Pulmonary artery endothelial cell (primary cell): ENCODE measurements at places on chromosomes 7 and 10.

DNA sequence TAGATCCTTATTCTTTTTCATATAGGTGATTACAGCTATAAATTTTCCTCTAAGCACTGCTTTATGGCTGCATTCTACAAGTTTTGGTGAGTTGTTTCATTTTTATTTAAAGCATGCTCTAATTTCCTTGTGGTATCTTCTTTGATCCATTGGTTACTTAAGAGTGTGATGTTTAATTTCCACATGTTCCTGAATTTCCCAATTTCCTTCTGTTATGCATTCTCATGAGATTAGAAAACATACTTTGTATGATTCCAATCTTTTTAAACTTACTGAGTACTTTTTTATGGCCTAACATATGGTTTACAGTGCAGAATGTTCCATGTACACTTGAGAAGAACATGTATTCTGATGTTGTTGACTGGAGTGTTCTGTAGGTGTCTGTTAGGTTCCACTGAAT is 53.4 kb downstream of the MYL10 start:
- no peak for DNase-seq

- peak; percentile 33 for DNase-seq
Observed at GRCh38 chr10:18607503-18608378, 43.6 kb downstream of the NSUN6 start.

DNA sequence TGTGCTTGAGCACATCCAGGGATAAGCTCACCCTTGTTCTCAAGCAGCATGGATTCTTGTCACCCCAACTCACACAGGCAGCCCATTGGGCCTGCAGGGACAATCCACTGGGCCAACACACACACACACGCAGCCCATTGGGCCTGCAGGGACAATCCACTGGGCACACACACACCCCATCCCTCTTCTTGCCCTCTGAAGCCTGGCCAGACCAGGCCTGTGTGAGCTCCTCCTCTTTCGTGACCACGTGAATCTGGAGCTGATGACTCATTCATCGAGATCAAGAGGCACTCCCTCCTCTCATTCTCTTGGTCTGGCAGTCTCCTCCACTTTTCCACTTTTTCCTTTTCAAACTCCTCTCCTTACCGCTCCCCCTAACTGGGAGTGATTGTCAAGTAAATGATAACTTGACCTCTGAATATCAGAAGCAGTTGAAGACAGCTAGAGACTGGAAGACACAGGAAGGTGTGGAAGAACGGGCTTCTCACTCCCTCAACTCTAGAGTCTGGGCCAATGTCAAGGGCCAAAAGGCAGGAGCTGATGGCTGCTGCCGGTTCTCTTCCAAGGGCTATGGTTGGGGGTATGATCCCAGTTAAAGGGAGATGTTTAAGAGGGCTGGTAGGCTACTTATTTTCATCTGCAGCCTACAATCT is 89.7 kb downstream of the HIPK2 start:
- no peak for DNase-seq

DNA sequence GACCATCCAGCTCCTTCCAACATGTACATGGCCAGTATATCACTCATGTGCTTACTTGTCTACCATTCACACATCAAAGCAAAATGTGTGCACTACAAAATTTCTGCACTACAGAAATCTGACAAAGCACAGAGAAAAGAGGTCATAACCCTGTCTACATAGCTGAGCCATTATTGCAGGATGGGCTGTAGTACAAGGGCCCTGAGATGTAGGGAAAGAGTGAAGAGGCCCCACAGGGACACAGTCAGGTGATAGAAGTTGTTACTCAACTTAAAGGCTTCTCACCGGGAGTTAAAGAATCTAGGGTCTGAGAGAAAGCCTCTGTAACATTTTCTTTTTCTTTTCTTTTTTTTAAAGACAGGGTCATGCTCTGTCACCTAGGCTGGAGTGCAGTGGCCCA is 17.5 kb downstream of the AVPI1 start:
- DNase-seq, result no peak

DNA sequence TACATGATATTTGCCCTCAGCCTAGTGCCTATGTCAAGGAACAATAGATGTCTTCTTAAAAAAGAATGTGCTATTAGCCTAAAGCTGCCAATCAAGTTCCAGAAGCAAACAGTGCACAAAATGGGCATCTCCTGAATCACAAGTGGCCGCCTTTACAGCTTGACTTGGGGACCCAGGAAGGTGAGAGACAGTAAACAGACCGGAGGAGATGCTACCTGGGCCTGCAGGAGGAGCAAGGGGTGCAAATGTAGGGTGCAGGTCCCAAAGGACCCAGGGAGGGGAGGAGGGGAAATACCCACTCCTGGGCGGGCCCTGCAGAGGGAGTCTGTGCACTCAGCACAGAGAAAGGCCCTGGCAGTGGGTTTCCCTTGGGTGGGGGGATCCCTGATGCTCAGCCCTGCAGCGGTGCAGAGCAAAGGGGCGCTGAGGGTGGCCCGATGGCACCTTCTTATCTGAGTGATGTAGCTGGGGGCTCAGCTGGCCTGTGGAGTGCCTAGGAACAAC is 147.7 kb downstream of the WDR11 start:
- no peak for DNase-seq

- no peak for DNase-seq
Observed at GRCh38 chr10:96890172-96890513, 58.0 kb downstream of the LCOR start.

- no peak for DNase-seq
Observed at GRCh38 chr10:128267581-128267980, 141.4 kb upstream of the MKI67 start.

GRCh38 chr7:74306730-74307469 is 17.7 kb downstream of the CLIP2 start:
- peak; percentile 22 for DNase-seq

DNA sequence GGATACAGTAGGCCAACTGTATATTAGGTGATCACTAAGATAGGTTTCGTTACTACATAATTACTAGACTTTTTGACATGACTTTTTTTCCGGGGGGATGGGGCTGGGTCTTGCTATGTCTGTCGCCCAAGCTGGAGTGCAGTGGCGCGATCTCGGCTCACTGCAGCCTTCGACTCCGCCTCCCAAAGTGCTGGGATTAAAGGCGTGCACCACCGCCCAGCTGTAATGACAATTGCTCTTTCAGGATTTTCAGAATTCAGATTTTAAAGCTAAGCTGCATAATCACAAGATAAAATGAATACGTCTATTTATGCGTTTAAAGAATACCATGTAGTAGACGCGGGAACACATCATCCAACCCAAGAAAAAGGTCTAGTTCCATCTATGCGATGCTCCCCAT is 982 bp downstream of the IDI1 start:
- no peak for DNase-seq

- peak; percentile 85 for DNase-seq
Observed at GRCh38 chr10:110504111-110504735, 6.5 kb downstream of the DUSP5 start.

DNA sequence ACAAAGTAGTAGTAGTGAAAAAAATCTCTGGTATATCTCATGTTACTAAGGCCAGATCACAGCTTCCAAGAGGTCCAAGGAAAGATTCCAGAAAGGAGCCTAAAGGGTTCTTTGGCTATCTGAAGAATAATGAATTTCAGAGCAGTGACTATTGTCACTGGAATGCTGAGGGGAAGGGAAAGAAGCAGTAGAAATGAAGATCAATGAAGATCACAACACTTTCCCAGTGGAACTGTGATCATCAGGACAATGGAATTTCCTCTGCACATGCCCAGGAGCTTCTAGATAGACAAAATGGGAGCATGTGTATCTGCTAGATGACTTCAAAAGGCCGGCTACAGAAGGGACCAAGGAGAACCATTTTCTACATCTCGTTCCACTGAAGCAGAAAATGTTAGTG is 219.5 kb upstream of the PHYHIPL start:
- no peak for DNase-seq

- no peak for DNase-seq
Observed at GRCh38 chr7:155374276-155375252, 76.9 kb downstream of the INSIG1 start.

DNA sequence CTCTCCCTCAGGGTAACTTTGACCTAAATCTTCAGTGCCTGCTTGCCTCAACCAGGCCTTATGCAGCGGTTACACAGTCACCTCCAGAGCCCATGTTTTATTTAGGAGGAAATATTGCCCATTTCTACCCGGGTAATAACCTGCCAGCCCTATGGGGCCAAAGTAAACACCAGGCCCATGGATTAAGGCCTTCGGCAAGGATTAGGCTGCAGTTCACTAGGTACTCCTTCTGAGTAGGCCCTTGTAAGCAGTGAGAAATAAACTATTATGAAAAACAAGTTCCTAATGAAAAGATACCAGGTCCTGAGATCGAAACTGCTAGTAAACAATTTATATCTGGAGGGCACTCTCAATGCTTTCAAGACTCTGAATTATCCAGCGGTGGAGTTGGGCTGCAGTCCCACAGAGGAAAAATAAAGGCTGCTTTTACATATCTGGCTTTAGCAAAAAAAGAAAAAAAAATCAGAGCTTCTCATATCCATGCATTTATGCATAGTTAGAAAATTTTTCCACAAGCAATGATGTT is 3.7 kb upstream of the HOXA10 start:
- DNase-seq, result no peak
